ENCODE measurements at places on chromosomes 3 and 15.

- DNase-seq: no peak
Observed at GRCh38 chr3:89114841-89115223, 7.4 kb downstream of the EPHA3 start.

- DNase-seq: no peak
Observed at GRCh38 chr15:78651007-78651406, 10.0 kb upstream of the CHRNB4 start.

GRCh38 chr3:106825962-106826605, 551.2 kb upstream of the CCDC54 start:
- no peak for DNase-seq

DNA sequence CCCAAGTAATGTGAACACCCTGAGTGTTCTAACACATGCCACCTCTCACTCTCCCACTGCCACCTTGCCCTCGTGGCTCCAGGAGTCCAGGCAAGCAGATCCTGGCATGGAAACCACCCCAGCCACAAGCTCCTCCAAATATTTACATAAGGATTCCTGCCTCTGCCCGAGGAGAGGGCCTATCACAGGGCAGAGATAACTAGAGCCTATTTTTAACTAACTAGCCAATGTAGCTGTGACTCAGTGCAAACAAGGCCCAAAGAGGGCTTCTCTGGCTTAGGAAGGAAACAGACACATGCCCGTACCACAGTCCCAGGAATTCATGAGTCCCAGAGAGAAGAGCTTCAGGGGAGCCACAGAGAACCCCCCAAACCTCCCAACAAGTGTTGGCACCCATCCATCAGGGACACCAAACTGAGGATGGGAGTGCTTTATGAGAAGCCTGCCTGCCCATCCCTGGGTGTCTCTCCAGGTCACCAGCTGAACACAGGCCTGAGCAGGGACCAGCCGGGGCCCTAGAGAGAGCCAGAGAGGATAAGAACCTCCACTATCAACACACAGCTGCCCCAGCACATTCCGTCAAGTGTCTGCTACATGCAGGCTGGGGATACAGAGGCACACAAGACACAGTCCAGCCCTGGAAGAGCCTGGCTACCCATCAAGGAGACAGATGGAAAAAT, 9.2 kb downstream of the FYCO1 start:
- DNase-seq: no peak

DNA sequence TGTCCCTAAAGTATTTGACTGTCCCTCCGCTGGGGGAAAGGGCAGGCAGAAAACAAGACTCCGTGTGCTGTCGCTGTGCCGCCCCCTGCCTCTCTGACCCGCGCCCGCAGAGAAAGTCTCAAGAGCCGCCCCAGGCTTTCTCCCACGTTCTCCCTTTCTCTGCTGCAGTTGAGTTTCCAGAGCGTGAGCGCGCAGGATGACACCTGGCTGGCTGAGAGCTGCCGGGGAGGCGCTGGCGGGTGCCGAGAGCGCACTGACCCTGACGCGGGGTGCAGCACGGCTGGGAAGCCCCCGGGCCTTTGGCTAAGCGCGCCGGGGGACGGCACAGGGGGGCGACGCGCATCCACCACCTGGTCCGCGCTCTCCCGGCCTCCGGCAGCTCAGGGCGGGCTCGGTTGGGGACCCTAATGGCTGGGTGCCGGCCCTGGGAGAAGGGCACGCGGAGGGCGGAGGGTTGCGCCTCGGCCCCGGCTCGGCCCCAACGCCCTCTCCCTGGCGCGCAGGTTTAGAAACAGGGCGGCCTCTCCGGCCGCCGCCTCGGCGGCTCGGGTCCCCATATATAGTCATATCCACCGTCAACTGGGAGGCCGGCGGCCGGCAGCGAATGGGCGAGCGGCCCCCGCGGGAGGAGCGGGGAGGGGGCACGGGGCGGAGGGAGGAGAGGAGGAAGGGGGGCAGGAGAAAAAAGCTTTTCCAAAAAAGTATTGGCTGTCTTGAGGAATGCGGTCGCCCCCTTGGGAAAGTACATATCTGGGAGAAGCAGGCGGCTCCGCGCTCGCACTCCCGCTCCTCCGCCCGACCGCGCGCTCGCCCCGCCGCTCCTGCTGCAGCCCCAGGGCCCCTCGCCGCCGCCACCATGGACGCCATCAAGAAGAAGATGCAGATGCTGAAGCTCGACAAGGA, at the start of gene TPM1:
Gene TPM1, plus strand, starts transcription at position 774 of the 903 bp plus-strand sequence. Its CDS starts 83 bp downstream, at position 857.
- DNase-seq: peak; percentile 58

DNA sequence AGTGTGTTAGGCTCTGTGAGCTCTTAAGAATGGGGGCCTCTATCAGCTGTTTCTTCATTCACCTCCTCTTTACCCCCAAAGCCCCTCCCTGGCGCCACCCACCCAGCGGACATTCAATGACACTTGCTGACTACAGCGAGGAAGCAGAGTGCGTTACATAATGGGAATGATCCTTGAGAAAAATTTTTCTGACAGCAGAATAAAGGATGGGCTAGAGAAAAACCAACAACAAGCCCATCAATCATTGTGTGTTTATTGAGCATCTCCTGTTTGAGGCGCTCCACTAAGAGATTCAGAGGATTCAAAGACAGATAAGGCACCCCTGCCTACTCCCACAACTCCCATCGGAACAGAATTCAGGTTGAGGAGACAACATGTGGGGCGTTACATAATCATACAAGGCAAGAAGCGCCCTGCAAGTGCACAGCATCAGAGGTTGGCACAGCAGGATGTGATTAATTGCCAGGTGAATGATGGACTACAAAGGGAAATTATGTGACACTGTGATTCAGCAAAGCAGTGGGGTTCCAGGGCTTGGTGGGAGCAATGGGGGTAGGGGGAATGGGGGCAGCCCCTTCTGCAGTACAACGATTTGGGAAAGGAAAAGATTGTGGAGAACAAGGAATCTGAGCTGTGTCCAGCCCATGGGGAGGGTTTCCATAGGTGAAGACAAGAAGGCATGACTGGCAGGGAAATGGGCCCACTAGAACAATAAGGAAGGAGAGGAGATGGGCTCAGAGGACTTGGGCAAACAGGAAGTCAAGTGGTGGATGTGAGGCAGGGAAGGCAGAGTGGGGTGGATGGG, 141.3 kb upstream of the ATP2B2 start:
- DNase-seq: peak; percentile 26

- no peak for DNase-seq
Observed at GRCh38 chr3:106813742-106814141, 563.5 kb upstream of the CCDC54 start.

DNA sequence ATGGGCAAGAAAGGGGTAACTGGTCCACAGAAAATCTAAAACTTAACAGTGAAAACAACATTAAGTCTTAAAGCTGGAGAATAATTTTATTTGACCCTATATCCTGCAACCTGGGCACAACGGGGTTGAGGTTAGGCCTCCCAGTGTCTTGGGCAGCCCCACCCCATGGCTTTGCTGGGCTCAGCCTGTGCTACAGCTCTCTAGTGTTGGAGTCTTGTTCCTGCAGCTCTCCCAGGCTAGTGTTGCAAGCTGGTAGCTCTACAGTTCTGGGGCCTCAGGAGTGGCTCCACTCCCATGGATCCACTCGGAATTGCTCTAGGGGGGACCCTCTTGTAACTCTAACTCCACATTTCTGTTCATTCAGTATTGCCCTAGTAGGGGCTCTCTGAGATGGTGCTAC, 24.9 kb upstream of the GNB4 start:
- no peak for DNase-seq

GRCh38 chr3:150975992-150976368, 3.5 kb upstream of the CLRN1 start:
- no peak for DNase-seq

DNA sequence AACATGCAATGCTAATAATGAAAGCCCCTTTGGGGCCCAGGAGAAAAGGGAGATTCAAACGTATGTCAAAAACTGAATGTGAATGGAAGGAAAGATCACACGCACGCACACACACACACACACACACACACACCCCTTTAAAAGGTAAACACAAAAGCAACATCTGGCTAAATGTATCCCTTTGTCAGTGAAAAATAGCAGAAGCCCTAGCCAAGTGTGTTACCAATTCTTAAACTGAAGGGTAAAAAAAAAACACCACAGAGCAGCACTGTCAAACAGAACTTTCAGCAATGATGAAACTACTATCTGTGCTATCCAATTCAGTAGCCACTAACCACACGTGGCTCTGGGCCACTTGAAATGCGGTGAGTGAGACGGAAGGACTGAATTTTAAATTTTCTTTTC, 4.9 kb downstream of the RFTN1 start:
- DNase-seq: no peak

DNA sequence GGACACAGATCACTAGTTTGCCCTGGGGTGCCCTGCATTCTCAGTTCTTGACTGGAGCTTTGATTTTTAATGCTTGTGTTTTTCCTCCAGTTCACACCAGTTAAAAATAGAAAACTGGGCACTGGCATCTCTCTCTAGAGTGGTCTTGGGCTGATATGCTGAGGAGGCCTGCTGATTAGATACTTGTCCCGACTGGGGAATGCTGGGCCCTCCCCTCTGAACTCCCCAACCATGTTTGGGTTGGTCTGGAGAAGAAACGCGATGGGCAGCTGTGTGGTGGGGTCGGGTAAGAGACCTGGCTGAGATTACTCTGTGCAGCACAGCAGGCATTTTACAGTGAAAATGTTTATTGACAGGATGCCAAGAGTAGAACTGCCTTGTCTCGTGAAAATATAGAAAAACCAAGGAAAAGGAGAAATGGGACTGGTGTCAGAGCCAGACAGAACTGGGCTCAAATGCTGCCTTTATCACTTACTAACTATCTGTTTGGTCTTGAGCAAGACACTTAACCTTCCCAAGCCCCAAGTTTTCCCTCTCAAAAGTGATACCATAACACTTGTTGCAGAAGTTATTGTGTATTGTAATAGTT, 1.6 kb upstream of the ACTC1 start:
- no peak for DNase-seq

DNA sequence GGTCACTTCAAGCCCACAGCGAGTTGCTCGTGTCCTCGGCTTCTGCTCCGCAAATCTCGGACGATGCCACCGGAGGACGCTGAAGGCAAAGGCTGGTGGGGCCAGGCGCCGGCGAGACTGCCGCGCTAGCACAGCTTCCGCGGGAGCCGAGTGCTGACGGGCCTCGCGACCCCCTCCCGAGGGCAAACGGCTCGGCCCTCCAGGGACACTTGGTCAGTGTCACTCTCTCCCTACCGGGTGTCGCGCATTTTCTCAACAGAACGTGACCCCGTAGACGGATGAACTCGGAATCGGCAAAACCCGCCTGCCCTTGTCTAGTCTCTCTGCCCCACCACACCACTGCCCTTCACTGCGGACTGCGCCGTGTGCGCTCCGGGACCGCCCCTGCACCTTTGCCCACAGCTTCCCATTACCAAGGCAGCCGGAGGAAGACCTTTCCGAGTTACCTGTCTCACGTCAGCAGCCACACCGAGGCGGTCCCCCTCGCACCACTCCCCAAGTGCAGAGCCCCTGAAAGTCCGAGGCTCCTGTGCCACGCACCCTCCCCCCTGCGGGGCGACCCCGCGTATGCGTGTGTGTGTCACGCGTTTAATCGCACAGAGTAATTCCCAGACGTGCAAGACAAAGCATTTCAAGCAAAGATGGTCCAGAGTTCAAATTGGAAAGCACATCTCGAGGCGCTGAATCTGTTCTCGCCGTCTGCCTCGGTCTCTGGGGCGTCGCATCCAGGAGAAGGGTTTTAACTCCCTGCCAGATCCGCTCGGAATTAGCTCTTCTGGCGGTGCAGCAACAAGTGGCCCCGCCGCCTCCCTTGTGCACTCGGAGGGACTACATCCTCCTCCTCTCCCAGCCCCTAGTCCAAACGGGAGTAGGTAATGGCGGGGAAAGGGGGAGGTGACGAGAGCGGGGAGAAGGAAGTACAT, 245.0 kb upstream of the TOPAZ1 start:
- DNase-seq: peak; percentile 66

DNA sequence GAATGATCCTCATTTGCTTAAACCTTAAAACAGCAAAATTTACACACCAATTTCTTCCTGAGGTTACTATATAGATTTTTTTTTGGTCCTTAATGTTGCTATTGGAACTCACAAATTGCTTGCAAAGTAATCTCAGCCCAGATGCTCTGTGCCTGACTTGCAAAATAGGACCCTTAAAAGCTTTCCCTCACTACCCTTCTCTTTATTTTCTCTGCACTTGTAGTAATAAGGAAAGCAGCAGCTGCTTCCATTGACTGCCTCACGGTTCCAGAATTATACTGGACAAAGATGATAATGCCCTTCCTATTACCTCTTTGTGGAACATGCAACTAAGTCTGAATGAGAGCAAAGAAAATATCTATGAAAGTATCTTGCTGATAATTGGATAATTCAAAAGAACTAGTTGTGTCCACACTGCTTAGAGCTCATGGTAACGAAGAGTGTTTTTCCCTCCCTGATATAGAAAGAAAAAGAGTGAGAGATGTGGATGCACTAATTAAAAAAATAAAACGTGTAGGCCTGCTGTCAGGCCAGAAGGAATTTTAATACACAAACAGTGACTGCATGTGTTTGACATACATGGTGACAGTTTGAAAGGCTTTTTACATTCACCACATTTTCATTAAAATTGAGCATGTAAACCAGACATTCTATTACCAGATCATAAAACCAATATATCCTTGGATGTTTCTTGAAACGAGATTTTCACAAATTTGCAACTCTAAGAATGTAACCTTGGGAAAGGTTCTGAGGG, 783.1 kb downstream of the GBE1 start:
- no peak for DNase-seq

DNA sequence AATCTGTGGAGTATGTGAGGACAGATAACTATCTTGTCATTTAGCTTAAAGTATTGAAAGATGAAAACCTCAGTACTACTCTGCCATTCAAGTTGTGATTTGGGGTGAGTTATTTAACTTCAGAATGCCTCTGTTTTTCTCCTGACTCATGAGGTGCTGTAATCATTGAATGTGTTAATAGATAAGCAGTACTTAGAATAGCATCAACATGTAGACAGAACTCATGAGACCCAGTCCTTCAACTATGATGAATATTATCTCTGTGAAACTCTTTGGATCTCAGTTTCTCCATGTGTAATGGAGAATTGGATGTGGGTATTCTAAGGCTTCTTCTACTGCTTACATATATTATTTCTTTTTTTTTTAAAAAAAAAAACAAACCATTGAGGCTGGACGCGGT, 431.4 kb downstream of the GRM7 start:
- no peak for DNase-seq

- DNase-seq: no peak
Observed at GRCh38 chr3:178562143-178562946, 26.1 kb downstream of the KCNMB2 start.

DNA sequence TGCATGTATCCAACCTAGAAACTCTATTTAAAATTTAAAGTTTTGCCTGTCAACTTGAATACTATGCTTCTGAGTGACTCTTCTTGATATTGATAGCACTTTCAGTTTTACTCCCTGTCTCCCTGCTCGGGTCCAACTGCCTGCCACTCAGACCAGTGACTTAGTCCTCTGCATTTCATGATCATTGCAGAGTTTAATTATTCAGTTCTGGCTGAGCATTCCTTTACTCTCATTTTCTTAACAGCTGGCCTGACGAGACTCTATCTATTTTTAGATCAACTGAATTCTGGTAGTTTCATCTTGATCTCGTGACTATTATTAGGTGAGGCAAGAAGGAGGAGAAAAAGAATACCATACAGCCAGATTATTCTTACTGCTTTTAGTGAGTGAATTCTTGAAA, 617.4 kb downstream of the SI start:
- DNase-seq: no peak

All from activated CD8-positive, alpha-beta memory T cell treated with anti-CD3 and anti-CD28 coated beads, Interleukin-2, amount 50 U/mL, for 48 hours (primary cell).